HFFc6 (cell line): ENCODE measurements at places on chromosomes 3 and 15. TPM values are rescaled to one million over a fixed set of nuclear protein-coding genes. Genes with fewer than 3 reads are reported as not detected.
A peak's percentile ranks its signal among the peaks of the same experiment; 100 is the strongest.

The FAM107A gene
- 0.11 TPM in 1 of 2 replicates, not detected in the other for total RNA-seq

GRCh38 chr3:59438492-59438891 is 388.7 kb upstream of the CFAP20DC start:
- no peaks in the 10 kb centered on the region for H3K36me3 ChIP-seq
- no peak overlapping the region for H3K4me3 ChIP-seq
- no peak overlapping the region for H3K27ac ChIP-seq
- no peaks in the 10 kb centered on the region; the same call in none of the 2 replicates for H3K27me3 ChIP-seq

The DNAH12 gene
- total RNA-seq, result 0.02 to 0.12 TPM (median 0.05 TPM) in 3 replicates

The LINGO1 gene
- total RNA-seq, result 0.09 TPM in 1 of 3 replicates, not detected in the others

The ADGRG7 gene
- not detected in 3 replicates for total RNA-seq

DNA sequence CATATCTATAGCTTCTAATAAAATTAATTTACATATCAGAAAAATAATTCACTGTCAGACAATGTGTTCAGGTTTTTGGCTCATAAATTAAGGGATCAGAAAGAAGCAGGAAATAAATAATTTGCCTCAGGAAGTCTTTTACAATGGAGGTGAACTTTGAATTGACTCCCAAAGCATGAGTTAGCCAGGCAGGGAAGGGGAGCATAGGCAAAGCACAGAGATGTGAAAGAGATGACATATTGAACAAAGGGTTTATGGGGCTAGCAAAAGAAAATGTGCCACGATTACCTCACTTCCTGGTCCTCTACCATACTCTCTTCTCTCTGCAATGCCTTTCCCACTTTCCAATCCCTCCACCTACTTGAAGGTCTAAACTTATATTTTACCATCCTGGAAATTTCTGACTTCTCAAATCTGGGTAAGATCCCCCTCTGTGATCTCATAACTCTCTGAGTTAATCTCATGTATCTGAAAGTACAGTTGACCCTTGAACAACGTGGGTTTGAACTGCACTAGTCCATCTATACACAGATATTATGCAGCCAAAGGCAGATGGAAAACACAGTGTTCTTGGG is 4.1 kb upstream of the HEXA start:
- DNase-seq, result no peak
- no peak overlapping the region for H3K4me3 ChIP-seq
- peaks cover 15% of the 10 kb centered on the region for H3K27me3 ChIP-seq
- H3K36me3 ChIP-seq, result no peaks in the 10 kb centered on the region
- H3K4me1 ChIP-seq, result peaks cover 17% of the 10 kb centered on the region
- no peak overlapping the region for H3K27ac ChIP-seq

GRCh38 chr3:38968891-38969290 is 82.9 kb downstream of the SCN11A start:
- no peak overlapping the region for H3K4me3 ChIP-seq
- no peaks in the 10 kb centered on the region for H3K4me1 ChIP-seq
- DNase-seq, result no peak
- no peak overlapping the region for H3K27ac ChIP-seq
- no peaks in the 10 kb centered on the region for H3K36me3 ChIP-seq

- no peak overlapping the region for H3K4me3 ChIP-seq
- no peaks in the 10 kb centered on the region; the same call in 1 of the 2 replicates for H3K27me3 ChIP-seq
- peak overlapping the region; percentile 48; the same call in 1 of the 2 replicates for H3K27ac ChIP-seq
- no peak for DNase-seq
- H3K4me1 ChIP-seq, result peaks cover 47% of the 10 kb centered on the region
- H3K36me3 ChIP-seq, result no peaks in the 10 kb centered on the region; the same call in none of the 2 replicates
Observed at GRCh38 chr3:172185907-172186306, 146.5 kb downstream of the FNDC3B start.

DNA sequence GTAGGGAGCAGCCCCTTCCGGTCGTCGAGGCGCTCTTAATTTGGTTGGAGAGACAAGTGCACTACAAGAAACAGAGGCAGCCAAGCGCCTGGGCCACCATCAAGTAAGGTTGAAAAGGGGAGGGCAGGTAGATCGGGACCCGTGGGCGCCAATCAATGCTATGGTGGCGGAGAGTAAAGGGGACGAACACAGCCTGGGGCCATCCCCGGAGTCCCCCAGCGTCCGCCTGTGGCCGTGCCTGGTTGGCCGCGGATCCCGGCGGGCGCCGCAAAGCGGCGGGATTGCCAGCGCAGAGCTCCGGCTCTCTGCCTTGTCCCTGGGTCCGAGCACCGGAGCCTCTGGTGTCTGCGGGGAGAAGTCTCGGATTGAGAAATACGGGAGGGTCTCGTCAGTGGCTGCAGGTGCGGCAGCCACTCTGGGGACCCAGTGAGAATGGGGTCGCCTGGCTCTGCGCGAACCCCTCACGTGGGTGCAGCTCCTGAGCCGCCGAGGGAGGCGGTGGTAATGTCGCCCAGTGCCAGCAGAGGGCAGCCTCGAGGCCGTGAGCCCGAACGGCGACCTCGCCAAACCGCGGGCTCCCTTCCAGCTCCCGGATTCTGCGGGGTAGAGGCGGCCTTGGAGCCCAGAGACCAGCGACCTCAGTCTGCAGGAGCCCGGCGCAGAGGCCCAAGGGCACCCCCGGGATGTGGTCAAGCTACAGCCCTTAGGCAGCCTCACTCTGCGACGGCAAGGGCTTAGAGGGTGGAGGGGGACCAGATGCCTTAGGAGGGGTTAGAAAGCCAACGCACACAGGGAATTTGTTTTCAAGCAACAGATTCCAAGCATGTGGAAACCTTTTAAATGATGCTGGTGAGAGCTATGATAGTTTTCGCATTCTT is 10.8 kb downstream of the FOXL2 start:
- peaks cover 44% of the 10 kb centered on the region for H3K27me3 ChIP-seq
- H3K4me1 ChIP-seq, result peaks cover 12% of the 10 kb centered on the region
- DNase-seq, result peak; percentile 36
- H3K27ac ChIP-seq, result no peak overlapping the region

The ACVR2B gene
- 0.96 to 1.2 TPM (median 1.2 TPM) in 3 replicates for total RNA-seq

DNA sequence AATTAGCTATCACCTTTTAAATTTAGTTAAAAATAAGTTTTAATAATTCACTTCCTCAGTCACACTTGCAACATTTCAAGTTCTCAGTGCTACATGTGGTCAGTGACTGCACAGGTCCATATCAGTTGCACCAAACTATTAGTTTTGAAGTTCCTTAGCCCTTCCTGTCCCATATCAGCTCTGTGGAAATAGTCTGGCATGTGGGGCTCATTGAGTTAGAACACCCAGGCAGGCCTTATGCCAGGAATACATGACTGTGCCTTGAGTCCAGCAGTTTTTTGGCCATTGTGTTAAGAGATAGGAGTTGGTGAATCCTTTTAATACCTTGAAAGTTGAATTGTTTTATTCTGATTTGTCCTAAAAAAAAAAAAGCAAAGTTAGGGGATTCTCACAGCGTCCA is 153.7 kb upstream of the BFSP2 start:
- DNase-seq, result no peak
- H3K36me3 ChIP-seq, result no peaks in the 10 kb centered on the region
- H3K27ac ChIP-seq, result no peak overlapping the region

GRCh38 chr3:100022506-100022905 is 91.8 kb downstream of the FILIP1L start:
- H3K4me1 ChIP-seq, result peaks cover 39% of the 10 kb centered on the region
- H3K36me3 ChIP-seq, result no peaks in the 10 kb centered on the region
- DNase-seq, result no peak
- no peak overlapping the region for H3K4me3 ChIP-seq

- no peak overlapping the region for H3K4me3 ChIP-seq
- no peak overlapping the region for H3K27ac ChIP-seq
- no peaks in the 10 kb centered on the region for H3K4me1 ChIP-seq
- H3K36me3 ChIP-seq, result no peaks in the 10 kb centered on the region
Observed at GRCh38 chr3:40996827-40997710, 202.2 kb upstream of the CTNNB1 start.

DNA sequence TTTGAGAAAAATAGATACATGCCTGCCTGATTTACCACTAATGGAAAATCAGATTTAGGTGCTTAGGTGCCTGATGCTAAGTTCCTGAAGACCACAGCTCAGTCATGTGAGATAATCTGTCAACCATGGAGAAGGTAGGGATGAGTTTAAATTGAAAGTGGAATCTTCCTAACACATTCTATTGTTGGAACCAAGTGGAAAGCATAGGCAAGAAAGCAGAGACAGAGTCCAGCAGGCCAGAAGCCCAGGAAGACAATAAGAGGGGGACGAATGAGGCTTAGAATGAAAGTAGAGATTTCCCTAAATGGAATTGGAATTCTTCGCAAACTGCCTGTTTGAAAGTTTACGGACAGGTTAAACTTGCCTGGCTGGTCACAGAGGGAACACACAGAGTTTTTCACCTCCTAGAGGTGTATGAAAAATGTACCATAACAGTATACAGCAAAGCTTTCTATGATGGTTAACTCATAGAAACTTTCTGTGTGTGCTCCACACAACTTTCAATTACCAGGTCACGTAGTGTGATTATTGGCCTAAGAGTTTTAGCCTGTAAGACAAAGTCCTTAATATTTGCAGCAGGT is 453.8 kb upstream of the KCNMB2 start:
- H3K27me3 ChIP-seq, result no peaks in the 10 kb centered on the region
- H3K36me3 ChIP-seq, result no peaks in the 10 kb centered on the region
- H3K27ac ChIP-seq, result no peak overlapping the region
- peaks cover 37% of the 10 kb centered on the region for H3K4me1 ChIP-seq
- H3K4me3 ChIP-seq, result no peak overlapping the region

DNA sequence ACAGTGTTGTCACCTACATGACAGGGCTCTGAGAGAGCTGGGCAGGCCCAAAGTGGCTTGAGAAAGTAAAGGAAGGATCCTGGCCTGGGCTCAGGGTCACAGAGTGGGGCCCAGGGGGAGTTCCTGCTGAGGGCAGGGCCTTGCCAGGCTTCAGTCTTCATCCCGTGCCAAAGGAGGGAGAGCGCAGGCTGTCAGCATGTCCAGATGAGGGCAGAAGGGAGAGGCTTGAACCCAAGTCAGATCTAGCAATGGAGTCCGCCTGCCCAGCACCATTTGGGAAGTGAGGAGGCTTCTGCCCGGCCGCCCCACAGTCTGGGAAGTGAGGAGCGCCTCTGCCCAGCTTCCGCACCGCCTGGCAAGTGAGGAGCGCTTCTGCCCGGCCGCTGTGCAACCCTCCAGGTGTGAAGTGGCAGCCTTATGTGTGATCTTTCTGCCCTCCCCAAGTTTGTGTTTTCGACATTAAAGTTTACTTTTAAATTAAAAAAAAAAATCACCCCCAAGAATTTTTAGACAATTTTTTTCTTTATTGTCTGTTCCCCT is 303.6 kb upstream of the PROK2 start:
- no peaks in the 10 kb centered on the region for H3K4me1 ChIP-seq
- no peak overlapping the region for H3K4me3 ChIP-seq
- no peak overlapping the region for H3K27ac ChIP-seq
- no peak for DNase-seq

GRCh38 chr15:90648137-90649070 is 68.7 kb upstream of the BLM start:
- peak; percentile 74 for DNase-seq
- H3K4me1 ChIP-seq, result peaks cover 25% of the 10 kb centered on the region
- H3K4me3 ChIP-seq, result peak overlapping the region; percentile 62

The CLDN16 gene
- total RNA-seq, result not detected in 3 replicates

GRCh38 chr3:101513419-101513986 is 491 bp upstream of the SENP7 start:
- H3K4me3 ChIP-seq, result peak overlapping the region; percentile 100
- H3K27me3 ChIP-seq, result peaks cover 1% of the 10 kb centered on the region
- H3K27ac ChIP-seq, result peak overlapping the region; percentile 98
- peaks cover 6% of the 10 kb centered on the region; the same call in 1 of the 2 replicates for H3K36me3 ChIP-seq

DNA sequence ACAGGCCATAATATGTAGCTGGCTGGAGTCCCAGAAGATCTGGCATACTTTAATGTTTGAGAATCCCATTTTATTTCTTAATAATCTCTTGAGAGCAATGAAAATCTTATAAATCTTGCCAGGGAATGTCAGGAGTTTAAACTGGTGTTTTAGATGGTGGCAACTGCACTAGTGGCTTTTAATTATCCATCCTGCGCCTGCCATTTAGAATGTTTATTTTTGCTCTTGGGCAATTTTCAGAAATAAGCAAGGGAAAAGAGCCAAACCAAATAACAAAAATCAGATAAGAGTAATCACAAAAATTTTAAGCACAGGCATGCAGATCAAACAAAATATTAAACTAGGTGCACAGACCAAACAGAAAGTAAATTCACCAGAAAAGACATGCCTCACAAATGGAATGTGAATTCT is 41.9 kb upstream of the UBP1 start:
- H3K36me3 ChIP-seq, result peaks cover 13% of the 10 kb centered on the region; the same call in 1 of the 2 replicates
- H3K27me3 ChIP-seq, result no peaks in the 10 kb centered on the region; the same call in 1 of the 2 replicates
- peaks cover 9% of the 10 kb centered on the region for H3K4me1 ChIP-seq
- DNase-seq, result no peak
- no peak overlapping the region for H3K27ac ChIP-seq

DNA sequence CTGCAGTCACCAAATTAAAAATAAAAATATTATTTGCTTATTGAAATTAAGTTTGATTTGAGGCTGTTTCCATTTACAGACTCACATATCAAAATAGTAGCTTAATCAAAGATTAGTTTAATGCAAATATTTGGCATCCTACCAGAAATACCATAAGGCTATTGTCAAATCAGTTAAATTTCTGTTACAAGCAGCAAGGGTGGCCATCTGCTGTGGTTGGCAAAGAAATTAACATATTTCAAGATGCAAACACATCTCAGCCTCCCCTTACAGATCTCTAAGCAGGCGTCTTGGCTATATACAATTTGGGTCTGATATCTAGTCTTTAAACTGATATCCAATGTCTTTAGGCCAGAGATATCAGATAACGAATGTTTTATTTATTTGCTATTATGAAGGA is 83.2 kb upstream of the NEDD4 start:
- H3K4me3 ChIP-seq, result no peak overlapping the region
- no peak for DNase-seq
- peaks cover 3% of the 10 kb centered on the region for H3K27me3 ChIP-seq
- peaks cover 2% of the 10 kb centered on the region; the same call in 1 of the 2 replicates for H3K4me1 ChIP-seq

DNA sequence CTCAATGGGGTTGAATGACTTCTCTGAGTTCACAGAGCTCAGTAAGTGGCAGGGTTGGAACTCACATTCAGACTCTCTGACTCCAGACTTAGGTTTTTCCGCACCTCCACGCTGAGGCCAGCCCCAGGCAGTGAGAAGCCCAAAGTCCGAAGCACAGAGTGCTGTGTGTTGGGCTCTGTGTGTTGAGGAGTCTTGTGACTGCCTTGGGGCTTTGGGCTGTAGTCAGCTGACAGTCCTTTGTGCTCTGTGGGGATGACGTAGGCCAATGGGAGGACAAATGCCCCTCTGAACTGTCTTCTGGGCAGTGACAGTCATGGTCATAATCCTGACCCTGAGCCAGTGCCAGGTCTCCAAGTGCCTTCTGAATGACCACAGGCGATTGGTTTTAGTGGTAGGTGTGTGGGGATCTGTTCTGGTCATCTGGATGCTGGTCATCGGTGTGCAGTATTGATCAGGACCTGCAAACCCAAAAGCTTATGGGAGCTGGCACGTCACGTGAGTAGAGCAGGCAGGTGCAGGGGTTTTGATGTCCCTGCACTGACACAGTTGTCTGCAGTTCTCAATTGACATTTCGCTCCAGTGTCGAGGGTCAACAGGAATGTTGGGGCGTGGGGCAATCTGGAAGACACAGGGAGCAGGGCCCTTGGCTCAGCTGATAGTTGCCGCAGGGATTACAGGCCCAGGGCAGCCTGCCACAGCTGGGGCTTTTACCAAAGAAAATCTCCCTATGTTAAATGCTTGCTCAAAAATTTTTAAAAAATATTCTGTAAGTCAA is 45.3 kb downstream of the CAPN3 start:
- no peak overlapping the region for H3K4me3 ChIP-seq
- H3K4me1 ChIP-seq, result peaks cover 11% of the 10 kb centered on the region
- H3K27me3 ChIP-seq, result no peaks in the 10 kb centered on the region; the same call in none of the 2 replicates

- no peaks in the 10 kb centered on the region for H3K36me3 ChIP-seq
- no peak overlapping the region for H3K4me3 ChIP-seq
- no peak overlapping the region for H3K27ac ChIP-seq
- no peak for DNase-seq
- H3K27me3 ChIP-seq, result no peaks in the 10 kb centered on the region
Observed at GRCh38 chr3:146374146-146374545, 95.2 kb downstream of the PLSCR2 start.
